ENCODE measurements at places on chromosomes 2 and 18.

DNA sequence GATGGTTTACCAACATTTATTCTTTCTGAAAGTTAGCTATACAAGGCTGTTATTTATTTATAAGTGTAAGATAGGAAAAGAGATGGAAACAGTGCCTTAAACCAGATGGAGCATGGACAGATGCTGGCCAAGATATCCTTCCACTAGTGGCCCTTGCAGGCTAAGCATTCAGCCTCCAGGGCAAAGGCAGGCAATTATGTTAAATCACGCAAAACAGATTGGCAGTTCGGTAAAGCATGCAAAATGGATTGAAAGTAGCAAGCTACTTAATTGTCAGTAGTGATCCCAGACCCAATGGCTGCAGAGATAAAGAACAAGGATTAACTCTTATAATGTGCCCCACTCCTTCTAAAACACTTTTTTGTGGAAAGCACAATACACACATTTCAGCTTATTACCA lies 105.4 kb upstream of the MAP4K3 start:
- no peak for DNase-seq

GRCh38 chr2:3186766-3187165 lies 190.9 kb downstream of the EIPR1 start:
- no peak for DNase-seq

- no peak for DNase-seq
These were observed 651 bp upstream of the STAM2 start for GRCh38 chr2:152176113-152176714.

- no peak for DNase-seq
These were observed 11.8 kb downstream of the CELF4 start for GRCh38 chr18:37553633-37554398.

DNA sequence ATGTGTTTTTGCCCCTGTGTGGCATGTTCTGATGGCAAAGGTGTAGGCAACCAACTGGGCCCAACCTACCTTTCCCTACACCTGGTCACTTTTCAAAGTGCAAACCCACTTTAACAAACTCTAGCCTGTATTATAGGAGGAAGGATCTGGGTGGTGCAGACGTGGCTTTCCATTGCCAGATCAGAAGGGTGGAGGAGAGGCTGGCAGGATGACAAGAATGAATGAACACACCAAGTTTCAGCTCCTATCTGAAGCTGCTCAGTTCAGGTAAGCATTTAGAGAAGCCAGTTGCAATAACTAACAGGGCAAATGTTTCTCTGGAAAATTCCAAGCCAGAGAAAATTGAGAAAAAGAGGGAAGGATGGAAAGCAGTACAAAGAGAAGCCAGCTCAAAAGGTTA lies 707 bp upstream of the SERPINB7 start:
- no peak for DNase-seq

GRCh38 chr2:190382851-190383250 lies 25.3 kb upstream of the MFSD6 start:
- DNase-seq: no peak

- DNase-seq: no peak
These were observed 345.9 kb upstream of the HS6ST1 start for GRCh38 chr2:128664499-128664971.

GRCh38 chr2:42554392-42554791 lies 14.0 kb upstream of the MTA3 start:
- DNase-seq: no peak

- no peak for DNase-seq
These were observed 158.9 kb downstream of the VAPA start for GRCh38 chr18:10072671-10073175.

- DNase-seq: no peak
These were observed 63.8 kb downstream of the GALNT13 start for GRCh38 chr2:153935511-153935910.

DNA sequence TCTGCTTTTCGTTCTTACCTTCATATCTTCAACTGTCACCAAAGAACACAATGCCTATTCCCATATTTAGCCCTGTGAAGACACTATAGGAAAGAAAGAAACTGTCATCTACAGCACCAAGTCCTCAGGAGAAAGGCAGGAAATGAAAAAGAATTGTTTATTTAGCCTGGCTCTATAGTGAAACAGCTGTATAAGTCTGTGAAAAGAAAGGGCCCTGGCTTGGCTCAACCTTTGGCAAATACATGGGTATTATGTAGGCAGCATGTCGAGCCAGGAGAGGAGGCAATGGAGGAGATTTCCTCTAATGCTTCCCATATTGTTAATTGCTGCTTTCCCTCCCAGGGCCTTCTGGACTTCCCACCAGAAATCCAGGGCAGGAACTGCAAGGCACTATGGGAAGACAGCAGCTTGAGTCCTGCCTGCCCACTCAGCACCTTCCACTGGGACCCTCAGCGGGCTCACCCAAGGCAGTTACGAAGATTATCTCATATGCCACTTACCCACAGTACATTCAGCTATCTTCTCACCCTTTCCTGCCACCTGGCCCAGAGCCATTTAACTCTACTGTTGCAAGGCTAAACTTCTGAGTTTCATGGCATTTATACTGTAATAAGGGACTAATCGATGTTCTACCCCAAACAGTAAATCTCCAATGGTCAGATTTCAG lies 30.1 kb downstream of the SLC8A1 start:
- DNase-seq: no peak

- DNase-seq: no peak
These were observed 15.4 kb downstream of the GREB1L start for GRCh38 chr18:21257386-21257785.

DNA sequence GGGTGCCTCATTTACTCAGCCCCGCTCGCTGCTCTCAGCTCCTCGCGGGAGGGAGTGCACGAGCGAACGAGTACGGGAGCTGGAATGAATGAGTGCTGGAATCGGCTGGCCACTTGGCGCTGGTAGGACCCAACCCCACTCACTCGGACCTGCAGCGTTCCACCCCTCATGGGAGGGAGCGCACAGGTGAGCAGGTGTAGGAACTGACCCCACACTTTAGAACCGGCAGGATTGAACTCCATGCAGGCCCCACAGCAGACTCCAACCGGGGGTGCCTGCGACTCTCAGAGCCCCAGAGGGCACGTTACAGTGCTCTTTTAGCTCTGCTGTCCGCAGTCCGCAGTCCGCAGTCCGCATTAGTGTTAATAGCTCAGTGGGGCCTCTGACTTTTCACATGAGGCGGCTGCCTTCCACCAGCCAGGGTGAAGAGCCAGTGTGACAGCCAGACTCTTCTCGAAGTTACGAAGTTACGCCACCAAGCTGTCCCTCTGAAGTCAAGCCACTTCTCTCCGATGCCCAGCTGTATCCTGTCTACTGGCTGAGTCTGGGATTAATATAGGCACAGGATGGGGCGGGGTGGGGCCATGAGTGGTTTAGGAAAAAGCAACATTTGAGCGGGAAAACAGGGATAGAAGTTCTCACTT lies 102.7 kb upstream of the ARHGAP15 start:
- no peak for DNase-seq

GRCh38 chr2:192044496-192044895 lies 150.2 kb downstream of the TMEFF2 start:
- DNase-seq: no peak

DNA sequence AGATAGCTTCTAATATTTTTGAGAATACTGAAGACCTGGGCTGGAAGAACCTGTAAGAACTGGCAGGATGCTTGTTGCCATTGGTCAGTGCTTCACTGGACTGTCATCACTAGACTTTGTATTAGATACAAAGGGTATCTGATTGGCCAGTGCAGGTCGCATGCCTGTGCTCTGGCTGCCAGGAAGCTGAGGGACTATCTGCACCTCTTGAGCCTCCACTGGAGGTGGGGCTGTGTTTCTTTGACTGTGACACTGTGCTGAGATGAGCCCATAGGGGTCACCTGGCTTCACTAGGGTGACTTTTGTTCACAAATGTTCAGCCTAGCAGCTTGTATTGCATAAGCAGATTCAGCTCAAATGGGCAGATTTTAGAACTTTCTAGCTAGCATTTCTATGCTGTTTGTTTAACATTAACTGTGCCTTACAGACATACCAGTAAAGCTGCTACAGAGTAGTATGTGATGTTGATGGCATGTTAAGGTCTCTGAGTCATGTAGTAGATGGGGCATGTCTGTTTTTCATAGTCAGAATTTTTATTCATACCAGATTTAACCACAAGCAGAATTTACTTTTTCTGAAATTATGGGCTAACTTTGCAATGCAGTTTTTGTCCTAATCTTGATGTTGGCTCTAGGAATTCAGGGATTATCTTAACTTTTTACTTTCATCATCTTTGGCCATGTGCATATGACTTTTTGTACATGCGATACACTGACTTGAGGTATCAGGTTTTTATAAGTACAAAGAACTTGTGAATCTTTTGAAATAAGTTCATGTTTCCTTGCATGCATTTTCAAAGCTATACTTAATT lies 56.1 kb downstream of the RHBDD1 start:
- DNase-seq: no peak

DNA sequence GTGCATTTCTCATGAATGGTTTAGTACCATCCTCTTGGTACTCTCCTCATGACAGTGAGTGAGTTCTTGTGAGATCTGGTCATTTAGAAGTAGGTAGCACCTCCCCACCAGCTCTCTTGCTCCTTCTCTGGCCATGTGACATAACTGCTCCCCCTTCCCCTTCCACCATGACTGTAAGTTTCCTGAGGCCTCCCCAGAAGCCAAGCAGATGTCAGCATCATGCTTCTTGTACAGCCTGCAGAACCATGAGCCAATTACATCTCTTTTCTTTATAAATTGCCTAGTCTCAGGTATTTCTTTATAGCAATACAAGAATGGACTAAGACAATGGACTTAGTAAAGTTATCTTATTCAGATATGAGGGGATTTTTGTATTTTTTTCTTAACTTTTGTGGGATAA lies 43.0 kb downstream of the FTCDNL1 start:
- DNase-seq: no peak

GRCh38 chr2:241796209-241796608 lies 12.8 kb upstream of the NEU4 start:
- DNase-seq: no peak

- DNase-seq: no peak
These were observed 32.2 kb downstream of the QPCT start for GRCh38 chr2:37376421-37377186.

GRCh38 chr2:191840921-191841320 lies 6.0 kb downstream of the CAVIN2 start:
- DNase-seq: no peak

GRCh38 chr18:41906528-41907146 lies 48.4 kb upstream of the PIK3C3 start:
- DNase-seq: no peak

Measured in stimulated activated CD8-positive, alpha-beta memory T cell treated with anti-CD3 and anti-CD28 coated beads, Interleukin-12 subunit alpha, Interleukin-12 subunit beta, amount 100 ng/mL, for 4 hours (primary cell).